ENCODE measurements at places on chromosomes 5 and 9. TPM values are rescaled to one million over a fixed set of nuclear protein-coding genes. Genes with fewer than 3 reads are reported as not detected.
A peak's percentile ranks its signal among the peaks of the same experiment; 100 is the strongest.

Gene PCDHB10
- 0.89 TPM for total RNA-seq

Gene CARTPT
- not detected for total RNA-seq

Gene IRX2
- 25.3 TPM for total RNA-seq

Gene PAIP1
- total RNA-seq = 141 TPM

Gene CA9
- not detected for total RNA-seq

Gene ANKRD20A1
- 1.4 TPM for total RNA-seq

DNA sequence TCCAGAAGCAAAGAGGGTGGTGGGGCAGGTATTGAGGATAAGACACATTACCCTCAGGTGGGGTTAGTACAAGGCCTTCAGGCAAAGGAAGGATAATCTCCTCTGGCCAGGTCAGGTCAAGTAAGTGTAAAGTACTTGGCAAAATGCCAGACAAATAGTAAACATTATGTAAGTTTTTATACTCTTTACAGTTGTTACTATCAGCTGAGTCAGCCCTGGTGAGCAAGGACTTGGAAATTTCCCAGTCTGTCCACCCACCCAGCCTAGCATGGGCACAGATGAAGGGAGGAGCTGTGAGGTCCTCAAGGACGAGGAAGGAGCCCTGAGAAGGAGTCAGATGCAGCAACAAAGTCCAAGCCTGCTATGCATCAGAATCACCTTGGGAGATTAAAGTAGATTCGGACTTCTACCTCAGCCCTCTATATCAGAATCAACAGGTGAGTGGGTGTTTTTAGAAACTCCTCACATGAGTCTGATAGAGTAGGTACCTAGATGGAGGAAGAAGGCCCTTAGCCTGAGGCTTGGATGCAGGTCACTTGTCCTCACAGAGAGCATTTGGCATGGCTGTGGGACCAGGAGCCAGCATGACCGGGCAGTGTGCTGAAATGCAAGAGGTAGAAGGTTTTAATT, 50.2 kb upstream of the BARX1 start:
- H3K4me1 ChIP-seq = no peaks in the 10 kb centered on the region
- no peaks in the 10 kb centered on the region for H3K27me3 ChIP-seq
- no peak overlapping the region for H3K27ac ChIP-seq
- no peak overlapping the region for H3K4me3 ChIP-seq

GRCh38 chr9:17116400-17116837, 18.4 kb upstream of the CNTLN start:
- H3K36me3 ChIP-seq = no peaks in the 10 kb centered on the region
- H3K27me3 ChIP-seq = no peaks in the 10 kb centered on the region
- H3K27ac ChIP-seq = no peak overlapping the region
- peak; percentile 60 for DNase-seq
- H3K4me1 ChIP-seq = no peaks in the 10 kb centered on the region

GRCh38 chr9:8961186-8961851, 1161.7 kb upstream of the DMAC1 start:
- H3K27me3 ChIP-seq = no peaks in the 10 kb centered on the region
- H3K4me3 ChIP-seq = no peak overlapping the region
- no peak overlapping the region for H3K27ac ChIP-seq
- peaks cover 1% of the 10 kb centered on the region for H3K4me1 ChIP-seq
- H3K36me3 ChIP-seq = no peaks in the 10 kb centered on the region

DNA sequence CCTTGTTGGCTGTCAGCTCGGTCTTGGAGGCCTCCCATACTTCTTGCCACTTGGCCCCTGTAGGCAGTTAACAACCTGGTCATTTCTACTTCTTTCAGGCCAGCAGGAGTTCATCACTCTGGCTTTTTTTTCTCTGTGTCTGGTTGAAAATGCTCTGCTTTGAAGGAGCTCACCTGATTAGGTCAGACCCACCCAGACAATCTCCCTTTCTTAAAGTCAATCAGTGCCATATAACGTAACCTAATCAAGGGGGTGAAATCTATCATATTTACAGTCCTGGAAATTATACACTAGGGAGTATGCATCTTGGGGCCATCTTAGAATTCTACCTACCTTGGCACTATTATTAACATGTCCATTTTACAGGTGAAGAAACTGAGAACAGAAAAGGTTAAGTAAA, 155.4 kb downstream of the SREK1 start:
- H3K4me1 ChIP-seq = no peaks in the 10 kb centered on the region
- H3K27ac ChIP-seq = no peak overlapping the region
- H3K36me3 ChIP-seq = no peaks in the 10 kb centered on the region
- H3K4me3 ChIP-seq = no peak overlapping the region
- DNase-seq = no peak
- H3K27me3 ChIP-seq = no peaks in the 10 kb centered on the region

- DNase-seq = no peak
- H3K27ac ChIP-seq = no peak overlapping the region
- no peaks in the 10 kb centered on the region for H3K27me3 ChIP-seq
- no peaks in the 10 kb centered on the region for H3K36me3 ChIP-seq
- H3K4me3 ChIP-seq = no peak overlapping the region
- no peaks in the 10 kb centered on the region for H3K4me1 ChIP-seq
Measured at GRCh38 chr5:163552536-163552935, 47.1 kb downstream of the MAT2B start.
